MM.1S (cell line): ENCODE measurements at places on chromosomes 1 and 21.

- DNase-seq: no peak
These were observed 13.1 kb downstream of the PRMT2 start for GRCh38 chr21:46648539-46648938.

DNA sequence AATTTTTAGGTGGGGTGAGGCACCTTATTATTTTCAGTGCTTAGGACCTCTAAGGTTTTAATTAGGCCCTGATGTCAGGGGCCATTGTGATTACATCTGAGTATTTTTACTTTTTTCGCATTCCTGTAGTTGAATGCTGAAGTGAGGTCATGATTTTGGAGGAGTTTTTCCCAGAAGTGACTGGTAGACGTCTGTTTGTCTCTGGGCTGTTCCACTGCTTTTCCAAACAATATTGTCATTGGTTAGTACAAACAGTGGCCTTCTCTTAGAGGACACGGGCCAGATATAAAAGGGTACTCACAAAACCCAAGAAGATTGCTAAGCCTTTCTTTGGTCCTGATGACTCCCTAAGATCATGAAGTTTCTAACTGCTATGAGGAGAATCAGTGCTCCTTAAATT, 7.6 kb upstream of the RASAL2 start:
- DNase-seq: no peak

DNA sequence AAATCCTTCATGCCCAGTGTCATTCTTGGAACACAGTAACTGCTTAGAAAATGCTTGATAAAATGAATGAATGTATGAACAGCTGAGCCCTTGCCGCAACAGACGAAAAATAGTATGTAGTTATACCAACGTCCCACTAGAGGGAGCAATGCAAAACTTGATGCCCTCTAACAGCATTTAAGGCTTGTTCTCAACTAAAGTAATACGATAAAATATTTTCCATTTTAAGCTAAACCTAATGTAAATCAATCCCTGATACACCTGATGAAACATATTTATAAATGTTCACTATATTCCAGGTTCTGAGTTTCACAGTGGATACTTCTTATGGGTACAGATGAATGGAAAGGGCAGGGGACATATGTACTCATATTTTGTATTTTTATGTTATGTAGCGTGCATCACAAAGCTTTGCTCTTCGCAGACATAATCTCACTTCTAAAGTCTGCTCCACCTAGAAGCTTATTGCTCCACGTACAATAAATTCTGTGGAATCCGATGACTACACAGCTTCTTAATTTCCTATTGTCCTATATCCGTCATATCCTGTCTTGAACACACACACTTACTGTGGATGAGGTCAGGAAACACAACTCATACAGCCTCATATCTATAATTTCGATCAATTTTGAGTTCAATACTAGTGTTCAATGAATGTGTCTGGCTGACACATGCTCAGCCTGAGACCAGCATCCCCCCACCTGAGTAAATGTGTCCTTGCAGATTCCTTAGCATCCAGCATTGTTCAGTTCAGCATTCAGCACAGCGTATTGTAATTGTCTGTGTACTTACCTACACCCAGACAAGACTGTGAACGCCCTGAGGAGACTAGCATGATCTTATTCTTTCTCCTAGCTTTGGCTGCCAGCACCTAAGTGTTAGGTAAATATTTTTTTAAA, 4.4 kb upstream of the UTP25 start:
- DNase-seq: peak; percentile 64

DNA sequence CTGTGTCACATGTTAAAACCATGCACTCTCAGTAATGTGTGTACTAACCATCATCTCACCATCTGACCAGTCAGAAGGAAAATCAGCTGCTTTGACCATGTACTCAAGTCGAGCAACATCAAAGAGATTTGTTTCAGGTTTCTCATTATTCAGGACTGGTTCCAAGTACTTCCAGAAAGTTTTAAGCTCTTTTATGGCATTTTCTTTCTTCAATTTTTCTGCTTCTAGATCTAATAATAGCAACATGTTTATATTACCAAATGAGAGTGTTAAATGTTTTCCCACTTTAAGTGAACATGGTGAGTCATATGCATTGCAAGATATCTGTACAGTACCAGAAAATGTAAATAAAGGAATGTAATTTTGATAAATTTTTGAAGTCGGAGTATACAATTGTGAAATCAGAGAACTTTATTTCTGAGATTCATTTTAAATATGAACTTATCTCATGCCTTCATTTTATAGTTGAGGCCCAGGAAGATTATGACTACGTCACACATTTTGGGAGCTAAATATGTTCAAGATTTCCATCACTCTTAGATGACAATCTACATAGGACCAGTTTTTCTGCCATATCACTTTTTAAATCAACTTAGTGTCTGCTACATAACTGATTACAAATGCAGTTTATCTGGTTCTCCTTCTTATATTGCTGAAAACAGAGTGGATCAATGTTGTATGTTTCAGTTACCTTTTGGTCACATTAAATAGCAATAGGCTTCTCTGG, 87.2 kb downstream of the SPAG17 start:
- DNase-seq: no peak

DNA sequence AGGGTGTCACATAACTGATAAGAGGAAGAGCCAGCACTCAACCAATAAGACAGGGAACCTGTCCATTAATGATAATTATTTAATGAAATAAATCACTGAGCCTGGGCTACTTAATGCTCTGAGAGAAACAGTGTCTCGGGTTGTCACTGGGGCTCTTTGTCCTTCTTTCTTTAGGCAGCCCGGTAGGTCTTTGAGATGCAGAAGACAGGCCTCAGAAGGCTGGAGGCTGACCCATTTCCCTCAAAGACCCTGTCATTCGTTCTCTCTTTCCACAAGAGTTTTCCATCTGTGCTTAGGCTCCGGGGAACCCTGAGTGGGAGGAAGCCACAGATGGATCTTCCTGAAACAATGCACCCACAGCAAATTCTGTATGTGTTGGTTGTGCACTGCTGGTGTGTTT, 68.2 kb downstream of the BRINP2 start:
- no peak for DNase-seq

DNA sequence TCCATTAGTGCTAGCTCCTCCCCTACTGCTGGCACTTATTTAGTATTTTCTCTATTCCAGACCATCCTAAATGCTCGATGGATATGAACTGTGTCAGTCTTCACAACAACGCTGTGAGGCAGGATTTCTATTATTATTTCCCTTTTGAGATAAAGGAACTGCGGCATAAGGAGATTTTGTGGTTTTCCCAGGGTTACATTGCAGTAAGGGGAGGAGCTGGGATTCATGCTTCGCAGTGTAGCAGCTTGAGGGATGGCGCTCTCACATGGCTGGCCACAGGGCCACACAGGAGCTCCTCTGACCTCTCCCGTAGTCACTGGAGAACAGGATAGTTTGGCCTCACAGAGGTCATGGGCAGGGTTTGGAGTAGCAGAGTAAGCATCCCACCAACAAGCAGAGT, 116.9 kb downstream of the BEND5 start:
- no peak for DNase-seq

DNA sequence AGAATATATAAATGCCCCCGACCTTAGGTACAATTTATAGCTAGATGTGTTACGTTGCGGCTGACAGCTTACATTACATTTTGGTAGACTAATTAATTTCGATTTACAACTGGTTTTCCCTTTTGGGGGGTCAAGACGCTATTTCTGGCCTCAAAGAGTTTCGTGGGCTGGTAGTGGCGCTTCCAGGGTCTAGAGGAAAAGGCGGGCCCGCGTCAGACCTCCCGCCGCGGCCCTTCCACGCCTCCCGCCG, 391 bp downstream of the IFT25 start:
- no peak for DNase-seq

- DNase-seq: no peak
These were observed 2.2 kb downstream of the CHRM3 start for GRCh38 chr1:239388578-239388977.

GRCh38 chr1:245684571-245684970, 529.8 kb downstream of the KIF26B start:
- DNase-seq: no peak

- no peak for DNase-seq
These were observed 1.4 kb downstream of the BCL10 start for GRCh38 chr1:85274969-85275453.

DNA sequence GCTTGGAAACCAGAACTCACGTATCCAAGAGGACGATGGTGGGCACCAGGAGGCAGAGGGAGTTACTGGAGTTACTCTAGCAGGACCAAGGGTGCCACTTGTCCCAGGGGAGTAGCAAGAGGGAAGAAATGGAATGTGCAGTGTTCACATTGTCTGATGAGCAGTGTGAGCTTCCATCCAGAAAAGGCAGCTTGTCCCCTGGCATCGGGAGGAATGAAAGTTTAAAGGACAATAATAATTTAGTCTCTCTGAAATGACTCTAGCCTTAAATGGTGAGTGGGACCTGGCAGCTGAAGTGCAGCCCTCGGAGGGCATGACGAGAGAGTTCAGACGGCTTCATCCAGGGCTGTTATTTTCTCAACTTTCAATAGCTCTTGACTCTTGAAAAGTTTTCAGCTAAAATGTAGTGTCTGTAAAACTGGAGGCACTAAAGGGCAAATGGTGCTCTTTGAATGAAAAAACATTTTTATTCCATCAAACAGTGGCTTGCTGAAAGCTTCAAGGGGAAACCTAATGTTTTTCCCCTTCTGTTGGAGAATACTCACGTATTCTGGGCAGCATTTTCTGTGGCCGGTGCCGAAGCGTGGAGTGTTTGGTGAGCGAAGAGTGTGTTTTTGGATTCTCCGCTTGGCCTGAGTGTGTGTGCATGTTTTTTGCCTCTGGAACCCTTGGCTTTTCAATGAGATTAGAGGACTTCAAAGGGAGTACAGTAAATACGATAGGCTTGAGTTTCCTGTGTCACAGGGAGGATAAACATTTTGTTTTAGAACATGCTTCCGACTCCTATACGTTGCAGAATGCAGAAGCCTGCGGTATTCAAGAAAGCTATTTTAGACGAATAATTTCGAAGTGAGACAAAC, 157.3 kb downstream of the GALNT2 start:
- no peak for DNase-seq

GRCh38 chr1:17629460-17629859, 90.0 kb downstream of the ARHGEF10L start:
- DNase-seq: no peak

DNA sequence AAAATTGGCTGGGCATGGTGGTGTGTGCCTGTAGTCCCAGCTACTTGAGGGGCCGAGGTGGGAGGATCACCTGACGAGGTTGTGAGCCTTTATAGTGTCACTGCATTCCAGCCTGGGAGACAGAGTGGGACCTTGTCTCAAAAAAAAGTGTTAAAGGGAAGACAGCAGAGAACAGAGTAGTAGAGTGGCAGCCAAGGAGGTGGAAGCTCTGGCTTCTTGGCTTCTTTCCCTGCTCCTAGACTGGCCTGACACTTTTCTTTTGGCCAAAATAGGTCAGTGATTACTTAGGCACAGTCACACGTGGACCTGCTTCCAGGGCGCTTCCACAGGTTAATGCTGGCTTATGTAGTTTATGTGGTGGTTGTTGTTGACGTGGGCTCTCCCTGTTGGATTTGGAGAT, 3.2 kb downstream of the DIP2A start:
- no peak for DNase-seq

GRCh38 chr1:248740876-248741275, 14.7 kb downstream of the LYPD8 start:
- DNase-seq: no peak

DNA sequence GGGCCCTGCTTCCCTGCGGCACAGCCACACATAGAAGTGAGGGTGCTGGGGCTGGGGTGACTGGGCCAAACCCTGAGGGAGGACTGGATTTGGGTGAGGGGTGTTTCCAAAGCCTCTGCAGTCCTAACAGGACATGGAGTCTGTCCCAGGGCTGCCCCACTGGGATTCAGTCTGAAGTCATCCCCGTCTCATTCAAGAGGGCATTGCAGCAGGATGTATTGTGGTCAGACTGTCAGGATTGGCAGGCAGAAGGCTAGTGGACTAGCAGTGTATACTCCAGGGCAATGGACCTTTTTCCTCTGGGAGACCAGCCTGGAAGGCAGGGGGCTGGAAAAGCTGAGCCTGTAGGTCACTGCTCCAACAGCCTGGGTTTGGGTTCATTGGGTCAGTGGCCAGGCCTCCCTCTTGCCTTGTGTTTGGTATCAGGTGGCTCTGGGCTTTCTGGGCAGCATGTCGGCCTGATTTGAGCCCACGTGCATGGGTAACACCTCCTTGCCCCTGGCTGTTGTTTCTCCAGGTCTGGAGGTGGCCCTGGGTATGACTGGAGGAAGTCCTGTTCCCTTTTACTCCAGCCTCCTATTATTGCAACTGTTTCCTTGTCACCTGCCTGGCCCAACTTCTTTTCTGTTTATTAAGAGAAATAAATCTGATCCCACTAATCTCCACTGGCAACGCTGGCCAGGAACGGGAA, 41.0 kb upstream of the SYNC start:
- no peak for DNase-seq

DNA sequence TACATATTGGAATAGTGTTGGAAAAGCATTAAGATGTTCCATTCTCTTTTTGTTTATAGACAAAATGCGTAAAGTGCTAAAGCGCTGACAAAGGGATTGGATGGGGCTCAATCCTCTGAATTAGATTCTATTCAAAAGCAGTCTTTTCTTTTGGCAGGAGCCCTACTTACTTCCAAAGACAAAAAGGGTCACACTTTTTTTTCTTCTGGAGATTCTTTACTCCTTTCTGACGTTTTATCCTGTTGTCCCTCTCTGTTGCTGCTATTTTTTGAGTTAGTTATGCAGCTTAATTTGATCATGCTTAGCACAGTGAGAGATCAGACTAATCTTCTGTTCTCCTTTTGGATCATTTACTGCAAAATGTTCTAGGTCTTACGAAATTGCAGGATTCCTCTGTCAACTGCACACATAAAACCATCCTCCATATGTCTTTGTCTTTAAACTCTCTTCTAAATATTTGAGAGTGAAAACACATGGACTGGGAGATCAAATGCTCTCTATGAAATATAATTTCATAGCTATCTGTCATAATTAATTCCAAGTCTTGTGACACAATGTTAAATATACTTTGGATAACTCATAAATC, 656.4 kb upstream of the ADGRL2 start:
- no peak for DNase-seq

DNA sequence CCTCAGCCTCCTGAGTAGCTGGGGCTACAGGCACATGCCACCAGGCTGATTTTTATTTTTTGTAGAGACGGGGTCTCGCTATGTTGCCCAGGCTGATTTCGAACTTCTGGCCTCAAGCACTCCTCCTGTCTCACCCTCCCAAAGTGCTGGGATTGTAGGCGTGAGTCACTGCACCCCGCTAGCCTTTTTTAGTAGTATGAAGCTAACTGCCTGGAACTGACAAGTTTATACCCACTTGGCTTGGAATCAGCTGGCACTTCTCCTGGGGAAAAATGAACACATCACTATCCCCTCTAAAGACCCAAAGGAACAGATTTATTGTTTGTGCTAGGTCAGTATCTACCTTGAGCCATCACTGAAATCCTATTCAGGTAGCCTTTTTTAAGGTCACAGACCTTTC, 19.0 kb downstream of the TMEM63A start:
- DNase-seq: no peak

DNA sequence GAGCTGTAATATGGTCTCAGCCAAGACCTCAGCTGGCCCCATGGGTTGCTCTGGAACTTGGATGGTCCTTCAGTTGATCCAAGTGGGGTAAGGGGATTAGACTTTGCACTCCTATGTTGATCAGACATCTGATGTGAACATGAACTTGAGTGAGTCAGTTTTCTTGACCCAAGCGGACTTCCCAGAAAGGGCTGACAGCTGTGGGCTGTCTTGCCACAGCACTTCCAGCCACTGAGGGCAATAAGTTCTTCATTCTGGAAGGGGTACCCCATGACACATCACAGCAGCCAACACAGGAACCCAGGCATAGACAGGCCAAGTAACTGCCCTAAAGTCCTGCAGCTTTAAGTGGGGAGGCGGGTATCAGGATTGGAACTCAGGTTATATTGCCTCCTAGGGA, 93.9 kb upstream of the USP24 start:
- DNase-seq: no peak

- peak; percentile 65 for DNase-seq
These were observed 62.0 kb upstream of the HOOK1 start for GRCh38 chr1:59752556-59753414.
